AG09319 (cell line): ENCODE measurements at places on chromosomes 1 and 21.

- DNase-seq: no peak
These were observed 756.4 kb downstream of the KCNT2 start for GRCh38 chr1:195851804-195852203.

DNA sequence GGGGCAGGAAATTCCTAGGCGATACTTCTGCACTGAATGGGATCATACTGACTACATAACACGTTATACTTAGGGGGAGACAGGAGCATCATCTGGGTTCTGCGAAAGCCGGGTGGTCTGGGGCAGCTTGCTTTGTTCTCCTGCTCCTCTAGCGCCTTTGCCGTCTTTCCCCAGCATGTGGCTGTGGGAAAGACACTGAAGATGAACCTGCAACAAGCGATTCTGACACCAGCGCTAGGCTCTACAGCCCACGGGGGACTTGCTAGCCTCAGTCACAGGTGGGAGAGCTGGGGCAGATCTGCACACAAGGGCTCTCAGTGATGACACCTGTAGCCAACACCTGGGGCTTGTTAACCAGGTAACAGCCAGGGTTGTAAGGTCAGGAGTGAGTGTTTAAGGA is 51.8 kb downstream of the CD46 start:
- no peak for DNase-seq

GRCh38 chr1:6922096-6922931 is 137.1 kb downstream of the CAMTA1 start:
- DNase-seq: peak; percentile 89

DNA sequence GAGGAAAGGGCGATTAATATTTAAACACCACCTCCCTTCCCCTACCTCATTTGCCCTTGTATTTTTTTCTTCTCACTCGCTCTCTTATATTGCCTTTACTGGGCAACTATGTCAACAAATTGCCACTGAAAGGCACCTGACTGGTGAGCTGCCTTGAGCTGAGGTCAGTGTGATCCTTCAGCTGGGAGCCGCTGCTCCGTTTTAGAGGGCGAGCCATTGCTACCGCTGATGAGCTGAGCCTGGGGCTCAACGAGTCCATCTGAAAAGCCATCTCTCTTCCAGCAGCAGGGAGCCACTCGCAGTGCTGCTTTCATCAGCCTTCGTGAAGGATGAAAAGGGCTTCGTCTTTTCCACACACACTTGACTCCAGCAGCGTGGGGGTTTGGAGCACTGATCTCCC is 108.0 kb upstream of the KIF26B start:
- DNase-seq: no peak

DNA sequence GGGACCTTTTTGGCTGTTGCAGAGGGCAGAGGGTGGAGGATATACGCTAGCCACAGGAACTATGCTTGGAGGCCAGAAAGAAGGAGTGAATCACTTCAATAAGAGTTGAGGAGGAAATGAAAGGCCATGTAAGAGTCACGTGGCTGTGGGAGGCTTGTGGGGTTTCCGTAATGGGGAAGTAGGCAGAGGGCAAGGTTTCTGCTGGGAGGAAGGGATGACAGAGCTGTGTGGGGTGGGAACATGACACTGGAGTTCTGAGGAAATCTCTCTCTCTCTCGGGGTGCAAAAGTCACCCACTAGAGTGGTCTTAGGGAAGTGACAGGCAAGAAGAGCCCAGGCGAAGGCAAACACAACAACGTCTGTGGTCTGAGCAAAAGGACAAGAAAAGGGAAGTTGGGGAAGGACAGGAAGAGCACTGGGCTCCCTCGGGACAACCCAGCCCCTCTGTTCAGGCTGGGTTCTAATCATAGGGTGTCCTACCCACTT is 3.9 kb upstream of the CD1C start:
- DNase-seq: no peak

- peak; percentile 3 for DNase-seq
These were observed 436.5 kb upstream of the VAMP3 start for GRCh38 chr1:7334475-7335035.

- DNase-seq: no peak
These were observed 162.5 kb downstream of the ROR1 start for GRCh38 chr1:63936276-63936675.

- DNase-seq: no peak
These were observed 9.9 kb upstream of the TMEM39B start for GRCh38 chr1:32062867-32063230.

- no peak for DNase-seq
These were observed 104.0 kb downstream of the EIF4G3 start for GRCh38 chr1:21072721-21073120.

DNA sequence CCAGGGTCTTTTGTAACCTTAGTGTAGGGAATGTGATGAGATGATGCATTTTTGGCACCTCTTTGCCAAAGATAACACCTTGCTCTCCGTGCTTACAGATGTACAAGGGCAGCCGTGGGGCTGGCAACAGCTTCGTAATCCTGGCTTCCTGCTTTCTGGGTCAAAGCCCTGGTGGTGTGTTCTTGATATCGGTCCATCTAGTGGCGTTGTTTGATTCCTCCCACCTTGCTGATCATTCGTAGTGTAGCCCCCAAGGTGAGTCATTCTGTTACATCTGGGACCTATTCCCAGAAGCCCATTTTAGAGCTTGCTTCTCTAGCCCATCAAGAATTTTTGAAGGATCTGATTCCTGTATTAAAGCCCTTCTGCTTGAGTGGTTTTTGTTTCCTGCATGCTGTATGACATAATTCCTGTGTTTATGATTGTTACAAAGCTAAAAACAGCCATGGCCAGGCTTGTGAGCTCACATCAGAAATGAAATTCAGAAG is 7.0 kb upstream of the CCT8 start:
- no peak for DNase-seq

GRCh38 chr1:170461762-170462384 is 70.1 kb upstream of the GORAB start:
- DNase-seq: peak; percentile 57

DNA sequence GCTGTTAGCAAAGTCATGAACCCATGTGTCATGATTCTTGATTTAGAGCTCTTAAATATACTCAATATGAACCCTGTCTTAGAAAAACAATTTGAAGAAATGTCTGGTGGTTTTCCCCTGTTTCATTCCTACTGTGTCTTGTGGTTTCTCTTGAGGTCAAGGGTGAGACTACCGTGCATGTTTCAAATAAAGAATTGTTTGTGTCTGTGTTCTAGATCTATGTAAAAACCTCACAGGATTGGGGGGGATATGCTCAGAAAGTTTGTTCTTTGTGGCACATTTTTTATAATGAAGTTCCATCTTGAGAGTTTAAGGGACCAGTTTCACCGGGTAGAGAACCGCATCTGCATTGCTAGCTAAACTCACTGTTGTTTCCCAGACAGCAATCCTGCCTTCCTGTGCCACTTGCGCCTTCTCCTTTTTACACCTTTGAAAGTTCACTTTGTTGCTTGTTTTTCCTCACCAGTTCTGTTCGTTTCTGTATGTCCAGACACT is 30.9 kb upstream of the CACYBP start:
- no peak for DNase-seq

- DNase-seq: no peak
These were observed 207.5 kb upstream of the SAMSN1 start for GRCh38 chr21:14753466-14754258.

GRCh38 chr1:232793944-232794343 is 11.3 kb upstream of the MAP10 start:
- no peak for DNase-seq

DNA sequence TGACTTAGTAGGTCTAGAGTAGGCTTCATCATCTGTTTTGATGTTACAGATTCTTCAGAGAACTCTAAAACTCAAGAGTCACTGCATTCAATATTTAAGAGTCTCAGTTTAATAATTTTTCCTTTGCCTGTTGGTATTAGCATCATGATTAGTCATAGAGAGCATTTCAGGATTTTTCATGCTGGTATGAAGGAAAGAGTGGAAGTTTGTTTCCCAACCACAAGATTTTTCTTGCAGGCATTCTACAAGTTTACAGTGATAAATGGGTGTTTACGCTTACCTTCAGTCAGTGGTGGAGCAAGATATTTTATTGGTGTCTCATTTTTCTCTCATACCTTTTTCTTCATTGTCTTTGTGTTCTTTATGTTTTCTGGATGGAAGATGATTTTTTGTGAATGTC is 58.4 kb upstream of the MYOCOS start:
- DNase-seq: no peak

GRCh38 chr1:54157401-54157800 is 4.6 kb upstream of the CDCP2 start:
- no peak for DNase-seq

- DNase-seq: no peak
These were observed 44.7 kb downstream of the PTGFRN start for GRCh38 chr1:116954440-116954839.

- DNase-seq: no peak
These were observed 36.2 kb upstream of the KCNA10 start for GRCh38 chr1:110554871-110555801.

GRCh38 chr1:156667610-156667967 is 9.6 kb downstream of the NES start:
- DNase-seq: no peak

GRCh38 chr1:64581843-64582185 is 111.9 kb downstream of the CACHD1 start:
- no peak for DNase-seq

DNA sequence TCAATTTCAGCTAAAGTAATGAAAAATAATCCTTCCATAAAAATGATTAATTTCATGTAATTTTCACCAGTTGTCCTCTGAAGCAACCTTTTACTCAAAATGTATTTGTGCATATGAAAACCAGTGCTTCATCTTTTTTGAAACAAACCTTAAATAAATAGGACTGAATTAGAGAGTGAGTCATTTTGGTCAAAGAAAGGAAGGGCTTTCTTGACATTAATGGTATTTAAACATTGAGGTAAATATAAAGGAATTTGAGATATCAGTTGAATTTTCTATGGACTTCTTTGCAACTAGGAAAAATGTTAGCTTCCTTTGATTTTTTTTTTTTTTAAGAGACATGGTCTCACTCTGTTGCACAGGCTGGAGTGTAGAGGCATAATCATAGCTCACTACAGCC is 38.7 kb downstream of the SNX7 start:
- DNase-seq: no peak

DNA sequence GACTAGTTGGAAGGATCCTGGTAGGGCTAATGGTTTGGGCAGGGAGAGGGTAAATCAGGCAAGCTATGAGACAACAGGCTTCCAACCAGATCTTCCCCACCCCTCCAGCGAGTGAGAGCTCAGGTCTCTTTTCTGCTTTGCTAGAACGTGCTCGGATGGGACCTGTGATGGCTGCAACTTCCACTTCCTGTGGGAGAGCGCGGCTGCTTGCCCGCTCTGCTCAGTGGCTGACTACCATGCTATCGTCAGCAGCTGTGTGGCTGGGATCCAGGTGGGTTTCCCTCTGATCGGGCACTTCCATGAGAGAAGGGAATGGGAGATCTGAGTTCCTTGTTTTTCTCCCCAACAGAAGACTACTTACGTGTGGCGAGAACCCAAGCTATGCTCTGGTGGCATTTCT is 14.0 kb upstream of the SARS1 start:
- no peak for DNase-seq

- DNase-seq: no peak
These were observed 438.6 kb downstream of the OMA1 start for GRCh38 chr1:58107943-58108342.
